ENCODE measurements at places on chromosomes 1 and 21.

DNA sequence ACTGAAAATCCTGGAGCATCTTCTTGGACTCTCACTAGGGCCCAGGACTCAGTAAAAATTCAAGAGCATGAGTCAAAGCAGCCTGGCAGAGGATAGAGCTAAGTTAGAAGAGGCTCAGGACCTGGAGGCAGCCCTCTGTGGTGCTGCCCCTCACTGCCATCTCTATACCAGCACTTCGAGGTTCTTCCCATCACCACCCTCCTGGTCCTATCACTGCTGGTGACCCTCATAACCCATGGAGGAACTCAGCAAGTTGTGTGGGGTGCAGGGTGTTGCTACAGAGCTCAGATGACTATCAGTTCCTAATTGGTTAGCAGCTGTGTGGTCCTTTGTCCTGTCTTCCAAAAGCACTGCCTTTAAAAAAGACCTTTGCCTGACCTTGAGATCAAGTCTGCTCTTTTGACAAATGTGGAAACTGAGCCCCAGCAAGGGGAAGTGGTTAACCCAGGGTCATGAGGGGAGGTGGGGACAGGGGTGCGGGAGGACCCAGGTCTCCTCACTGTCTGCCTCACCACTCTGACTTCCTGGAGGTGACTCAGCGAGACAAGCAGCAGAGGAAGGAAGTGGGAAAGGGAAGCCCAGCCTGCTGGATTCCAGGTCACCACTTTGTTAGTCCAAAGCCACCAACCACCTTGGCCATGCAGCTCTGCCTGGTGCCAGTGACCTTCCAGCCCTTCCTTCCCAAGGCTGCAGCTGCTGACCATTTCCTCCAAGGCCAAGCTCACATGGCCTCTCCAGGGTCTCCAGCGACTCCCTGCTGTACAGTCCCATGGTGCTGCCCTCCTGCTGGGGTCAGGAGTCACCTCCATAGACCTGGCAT, 199.4 kb upstream of the EDN2 start:
- no peak for DNase-seq

DNA sequence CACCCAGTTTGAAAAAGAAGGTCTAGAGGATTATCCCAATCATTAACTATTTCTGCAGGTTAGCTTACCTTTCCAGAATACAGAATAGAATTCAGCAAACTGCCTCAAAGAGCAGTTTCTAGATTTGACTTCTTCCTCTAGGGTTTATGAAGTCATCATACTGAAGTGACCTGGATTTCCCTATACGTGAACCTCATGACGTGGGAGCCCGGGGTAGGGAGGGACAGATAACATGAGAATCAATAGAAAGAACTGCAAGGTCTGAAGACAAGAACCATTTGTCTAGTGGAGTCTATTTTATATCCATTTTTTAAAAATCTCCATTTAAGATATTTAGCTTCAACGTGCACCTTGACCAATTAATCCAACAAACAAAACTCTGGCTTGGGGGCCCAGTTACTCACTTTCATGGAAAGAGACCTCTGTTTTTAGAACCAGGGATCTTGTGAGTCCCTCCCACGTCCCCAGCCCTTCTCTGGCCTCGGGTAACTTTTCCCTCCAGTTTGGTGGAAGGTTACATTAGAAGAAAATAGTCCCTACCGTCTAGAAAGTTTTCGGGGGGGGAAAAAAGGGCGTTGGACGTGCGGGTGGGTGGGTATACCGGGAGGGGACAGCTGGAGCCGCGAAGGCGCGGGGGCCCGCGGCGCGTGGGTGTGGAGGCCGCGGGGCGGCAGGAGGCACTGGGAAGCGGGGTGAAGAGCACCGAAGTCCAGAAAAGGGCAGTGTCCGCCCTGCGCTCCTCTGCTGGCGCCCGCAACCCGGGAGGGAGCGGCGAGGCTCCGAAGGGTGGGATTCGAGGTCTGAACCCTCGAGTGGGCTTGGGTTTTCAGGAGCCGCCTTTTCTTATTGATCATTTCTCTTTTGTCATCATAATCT, 13.8 kb upstream of the POGZ start:
- DNase-seq, result peak; percentile 73

DNA sequence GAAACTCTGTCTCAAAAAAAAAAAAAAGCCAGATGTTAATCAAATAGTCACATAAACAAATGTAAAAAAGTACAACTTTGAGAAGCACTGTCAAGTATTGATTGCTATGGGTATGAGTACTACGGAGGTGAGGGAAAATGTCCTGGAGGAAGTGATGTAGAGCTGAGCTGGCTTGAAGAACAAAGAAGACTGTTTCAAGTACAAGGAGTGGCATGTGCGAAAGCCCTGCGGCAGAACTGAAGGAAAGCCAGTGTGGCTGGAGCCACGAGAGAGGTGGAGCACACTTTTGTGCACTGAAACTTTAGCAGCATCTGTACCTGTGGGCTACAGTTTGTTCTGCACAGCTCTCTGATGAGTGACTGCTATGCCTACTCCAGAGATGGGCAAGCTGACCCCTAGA, 5.4 kb upstream of the RPS6KA1 start:
- no peak for DNase-seq

GRCh38 chr1:208496467-208497371, 252.5 kb upstream of the PLXNA2 start:
- no peak for DNase-seq

DNA sequence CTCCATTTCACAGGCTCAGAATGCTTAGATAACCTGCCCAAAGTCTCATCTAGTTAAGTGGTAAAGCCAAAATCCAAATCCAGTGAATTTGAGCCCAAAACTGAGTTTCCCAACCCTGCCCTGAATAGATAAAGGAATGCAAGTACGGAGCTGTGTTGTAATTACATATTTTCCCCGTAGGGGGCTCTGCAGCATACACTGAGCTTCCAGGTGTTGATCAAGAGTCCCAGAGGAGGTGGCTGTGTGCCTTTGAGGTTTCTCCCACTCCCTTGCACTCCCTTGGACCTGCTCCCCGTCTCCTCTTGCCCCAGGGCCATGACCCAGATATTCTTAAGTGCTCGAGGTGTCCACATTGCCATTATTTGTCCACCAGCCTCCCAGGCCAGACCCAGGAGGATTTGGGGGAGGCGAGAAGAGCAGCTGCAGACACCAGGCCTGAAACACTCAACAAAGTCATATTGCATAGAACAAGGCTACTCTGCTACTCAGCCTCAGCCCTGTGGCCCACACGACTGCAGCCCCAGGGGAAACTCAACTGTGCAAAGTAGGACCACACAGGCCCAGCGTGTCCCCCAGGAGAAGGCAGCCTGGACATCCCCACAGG, 18.4 kb upstream of the LY9 start:
- DNase-seq, result peak; percentile 86

DNA sequence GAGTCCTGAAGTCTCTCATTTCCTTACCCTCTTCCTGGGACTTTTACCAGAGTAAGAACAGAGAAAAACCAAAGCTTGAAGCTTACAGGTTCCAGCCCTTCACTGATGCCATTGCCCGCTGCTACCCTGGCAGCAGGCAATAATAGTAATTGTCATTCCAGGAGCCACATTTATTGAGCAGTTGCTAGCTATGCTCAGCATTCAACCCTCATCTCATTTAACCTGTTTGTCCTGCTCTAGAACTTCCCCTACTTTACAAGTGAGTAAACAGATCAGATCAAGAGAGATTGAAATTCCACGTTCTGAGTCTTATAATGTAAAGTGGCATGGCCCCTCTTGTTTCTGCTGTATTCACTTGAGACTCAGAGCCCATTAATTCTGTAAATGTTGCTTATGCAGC, 80.4 kb downstream of the ATP1A1 start:
- no peak for DNase-seq

GRCh38 chr1:42933060-42933586, 25.5 kb downstream of the SLC2A1 start:
- peak; percentile 44 for DNase-seq

DNA sequence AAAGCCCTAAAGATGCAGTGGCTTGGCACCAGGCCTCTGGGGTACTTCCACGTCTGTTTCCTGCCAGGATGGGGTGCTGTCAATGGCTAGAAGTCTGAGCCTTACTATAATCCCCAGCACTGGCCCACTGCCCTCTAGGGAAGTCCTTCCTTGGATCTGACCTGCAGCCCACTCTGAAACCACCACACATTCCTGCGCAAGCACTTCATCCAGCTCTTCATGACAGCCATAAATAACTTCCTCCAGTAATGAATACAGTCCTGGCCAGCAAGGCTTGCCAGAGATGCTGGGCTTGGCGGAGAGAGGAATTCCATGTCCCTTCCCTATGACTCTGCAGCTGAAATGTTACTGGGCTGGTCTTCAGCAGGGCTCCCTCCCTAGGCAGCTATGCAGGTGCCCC, 32.6 kb downstream of the ALPL start:
- DNase-seq, result no peak

GRCh38 chr21:46425571-46425970, 33.1 kb upstream of the DIP2A start:
- no peak for DNase-seq

GRCh38 chr1:222892137-222892769, 77.4 kb downstream of the DISP1 start:
- no peak for DNase-seq

DNA sequence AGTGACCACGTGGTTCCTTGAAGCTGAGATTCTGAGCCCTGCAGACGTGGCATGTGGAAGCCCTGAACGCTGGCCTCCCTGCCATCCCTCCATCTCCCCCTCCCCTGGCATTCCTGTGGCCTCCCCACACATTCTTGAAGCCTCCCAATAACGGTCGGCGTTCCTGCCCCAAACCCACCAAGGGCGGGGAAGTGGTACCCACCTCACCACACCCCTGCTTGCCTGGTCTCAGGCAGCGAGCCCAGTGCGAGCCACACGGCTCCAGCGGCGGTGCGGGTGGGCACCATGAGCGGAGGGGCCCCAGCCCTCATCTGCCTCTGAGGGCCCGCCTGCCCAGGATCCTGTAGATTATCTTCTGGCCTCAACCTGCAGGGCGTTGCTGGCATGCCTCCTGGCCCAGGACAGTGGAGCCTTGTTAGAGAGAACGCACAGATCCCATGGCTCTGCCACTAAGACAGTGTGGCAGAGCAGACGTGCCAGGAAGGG, 20.6 kb upstream of the PRELP start:
- DNase-seq, result no peak

DNA sequence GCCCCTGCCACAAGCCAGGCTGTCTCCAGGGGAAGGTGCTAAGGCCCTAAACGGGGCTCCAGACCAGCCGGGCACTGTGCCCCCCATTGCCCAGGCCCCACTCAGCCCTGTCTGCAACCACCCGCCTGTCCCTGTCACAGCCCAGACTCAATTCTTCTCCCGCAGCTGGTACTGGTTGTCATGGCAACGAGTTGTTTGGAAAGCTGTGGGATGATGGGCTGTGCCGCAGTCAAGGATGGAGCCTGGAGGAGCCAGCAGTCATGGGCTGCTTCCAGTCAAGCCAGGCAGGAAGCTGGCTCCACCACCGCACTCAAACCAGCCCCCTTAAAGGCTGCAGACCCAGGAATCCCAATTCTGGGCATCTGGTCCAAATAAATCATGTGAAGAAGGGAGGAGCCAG, 4.2 kb downstream of the SPOCD1 start:
- peak; percentile 82 for DNase-seq

DNA sequence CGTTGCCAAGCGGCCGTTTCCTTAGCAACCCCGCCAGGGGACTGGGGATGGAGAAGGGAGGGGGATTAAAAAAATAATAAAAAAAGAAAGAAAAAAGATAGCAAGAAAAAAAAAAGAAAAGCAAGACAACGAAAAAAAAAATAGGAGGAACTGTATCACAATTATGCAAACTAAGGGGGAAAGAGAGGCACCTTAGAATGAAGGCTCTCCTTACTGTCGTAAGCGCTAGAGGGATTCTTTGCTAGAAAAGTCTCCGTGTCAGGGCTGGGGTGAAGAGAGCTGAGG, 625 bp upstream of the NEGR1 start:
- no peak for DNase-seq

GRCh38 chr1:1272341-1273208, 1.1 kb downstream of the UBE2J2 start:
- DNase-seq, result no peak

GRCh38 chr1:51071291-51072042, 30.6 kb upstream of the C1orf185 start:
- DNase-seq, result no peak

DNA sequence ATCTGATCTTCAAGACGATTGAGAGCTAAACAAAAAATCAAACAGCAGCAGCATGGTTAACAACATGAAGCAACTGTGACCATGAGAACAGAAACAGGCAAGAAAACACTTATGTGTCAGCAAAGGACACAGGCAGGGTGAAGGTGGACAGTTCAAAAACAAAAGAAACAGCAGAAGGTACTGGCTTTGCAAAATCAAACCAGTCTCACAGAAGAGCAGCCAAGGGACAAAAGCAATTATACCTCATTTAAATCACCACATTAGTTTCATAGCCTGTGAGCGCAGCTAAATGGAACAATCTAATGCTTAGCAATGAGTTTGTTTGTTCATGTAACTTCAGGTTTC, 59.1 kb downstream of the CAPN2 start:
- DNase-seq, result no peak

GRCh38 chr1:216903382-216903740, 180.1 kb upstream of the ESRRG start:
- peak; percentile 55 for DNase-seq

DNA sequence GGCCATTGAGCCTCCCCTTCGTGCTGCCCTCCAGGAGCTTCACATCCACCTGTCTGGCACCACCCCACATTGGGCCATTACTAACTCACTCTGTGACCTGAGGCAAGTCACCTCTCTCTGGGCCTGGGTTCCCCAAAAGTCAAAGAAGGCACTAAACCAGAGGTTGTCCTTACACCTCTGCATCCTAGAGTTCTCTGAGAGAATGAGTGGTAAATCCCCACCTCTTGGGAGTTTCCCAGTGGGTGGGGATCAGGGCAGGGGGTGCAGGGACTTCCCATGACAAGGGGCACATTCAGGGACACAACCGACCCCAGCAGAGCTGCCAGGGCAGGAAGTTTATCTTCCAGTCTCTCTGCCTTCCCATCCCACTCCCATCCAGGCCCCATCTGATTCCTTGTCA, 99.7 kb downstream of the EPHB2 start:
- no peak for DNase-seq

DNA sequence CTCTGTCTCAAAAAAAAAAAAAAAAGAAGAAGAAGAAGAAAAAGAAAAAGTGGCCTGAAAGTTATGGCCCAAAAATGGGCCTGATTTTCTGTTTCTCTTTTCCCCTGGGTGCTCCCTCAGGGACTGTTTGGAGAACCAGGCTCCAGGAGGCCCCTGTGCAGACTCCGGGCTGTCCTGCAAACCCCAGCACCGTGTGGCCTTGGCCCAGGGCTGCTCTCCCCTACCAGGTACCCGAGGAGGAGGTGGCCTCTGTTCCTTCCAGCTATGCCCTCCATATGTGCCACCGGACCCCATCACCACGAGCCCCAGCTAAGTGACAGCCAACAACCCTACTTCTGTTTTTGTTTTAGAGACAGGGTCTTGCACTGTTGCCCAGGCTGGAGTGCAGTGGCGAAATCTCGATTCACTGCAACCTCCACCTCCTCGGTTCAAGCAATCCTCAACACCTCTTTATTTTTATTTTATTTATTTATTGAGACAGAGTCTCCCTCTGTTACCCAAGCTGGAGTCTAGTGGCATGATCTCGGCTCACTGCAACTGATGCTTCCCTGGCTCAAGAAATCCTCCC, 7.5 kb upstream of the FAAP20 start:
- no peak for DNase-seq
